Central memory CD4-positive, alpha-beta T cell (primary cell): ENCODE measurements at places on chromosomes 5 and 9.

GRCh38 chr9:38428062-38428461 is 3.8 kb upstream of the IGFBPL1 start:
- DNase-seq = no peak

GRCh38 chr5:91281401-91281800 is 101.7 kb downstream of the ARRDC3 start:
- DNase-seq = no peak

- DNase-seq = no peak
Observed at GRCh38 chr5:131679911-131680310, 44.9 kb upstream of the RAPGEF6 start.

DNA sequence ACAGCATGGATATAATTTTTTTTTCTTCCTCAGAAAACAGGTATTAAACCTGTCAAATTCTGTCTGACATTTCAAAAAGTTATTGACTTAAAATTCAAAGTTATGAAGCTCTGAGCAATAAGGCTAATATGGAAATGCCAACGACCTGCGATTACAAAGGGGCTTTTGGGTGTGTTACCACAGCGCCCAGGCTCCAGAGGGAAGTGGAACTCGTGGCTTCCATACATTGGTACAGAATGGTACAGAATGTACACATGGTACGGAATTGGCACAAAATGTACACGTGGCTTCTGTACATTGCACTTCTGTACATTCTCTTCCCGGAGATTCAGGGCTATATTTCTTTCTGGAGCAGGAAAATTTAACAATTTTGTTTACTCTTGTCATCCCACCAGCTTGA is 225.1 kb upstream of the TBCA start:
- no peak for DNase-seq

DNA sequence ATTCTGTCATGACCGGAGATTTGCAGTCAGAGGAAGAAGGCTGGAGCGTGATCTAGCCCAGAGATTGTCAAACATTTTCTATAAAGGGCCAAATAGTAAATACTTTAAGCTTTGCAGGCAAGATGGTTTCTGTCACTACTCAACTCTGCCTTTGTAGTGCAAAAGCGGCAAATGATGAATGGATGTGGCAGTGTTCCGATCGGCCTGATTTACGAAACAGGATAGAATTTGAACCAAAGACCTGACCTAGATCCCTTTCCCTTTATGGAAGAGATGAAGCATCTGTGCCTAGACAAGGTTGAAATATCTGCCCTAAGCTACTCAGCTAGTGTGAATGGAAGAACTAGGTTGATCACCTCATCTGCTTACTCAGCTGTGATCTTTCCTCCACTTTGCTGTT is 209.5 kb downstream of the YTHDC2 start:
- no peak for DNase-seq

- DNase-seq = no peak
Observed at GRCh38 chr5:14995229-14995628, 123.7 kb upstream of the ANKH start.

DNA sequence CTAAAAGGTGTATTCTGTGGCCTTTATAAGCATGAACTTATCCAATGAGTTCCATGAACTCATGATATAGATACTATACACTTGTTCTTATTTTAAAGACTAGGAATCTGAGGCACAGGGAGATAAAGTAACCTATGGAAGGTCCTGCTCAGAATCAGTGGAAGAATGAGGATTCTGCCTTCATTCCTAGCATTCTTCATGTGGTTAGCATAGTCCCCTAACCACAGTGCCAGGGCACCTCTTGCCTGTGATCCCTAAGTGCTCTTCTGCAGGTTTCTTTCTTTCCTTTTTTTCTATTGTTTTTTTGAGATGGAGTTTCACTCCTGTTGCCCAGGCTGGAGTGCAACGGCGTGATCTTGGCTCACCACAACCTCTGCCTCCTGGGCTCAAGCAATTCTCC is 174.1 kb downstream of the C9orf152 start:
- DNase-seq = no peak

- DNase-seq = no peak
Observed at GRCh38 chr5:74822288-74822687, 43.9 kb downstream of the FAM169A start.

GRCh38 chr9:126459965-126460843 is 133.6 kb downstream of the MVB12B start:
- no peak for DNase-seq

DNA sequence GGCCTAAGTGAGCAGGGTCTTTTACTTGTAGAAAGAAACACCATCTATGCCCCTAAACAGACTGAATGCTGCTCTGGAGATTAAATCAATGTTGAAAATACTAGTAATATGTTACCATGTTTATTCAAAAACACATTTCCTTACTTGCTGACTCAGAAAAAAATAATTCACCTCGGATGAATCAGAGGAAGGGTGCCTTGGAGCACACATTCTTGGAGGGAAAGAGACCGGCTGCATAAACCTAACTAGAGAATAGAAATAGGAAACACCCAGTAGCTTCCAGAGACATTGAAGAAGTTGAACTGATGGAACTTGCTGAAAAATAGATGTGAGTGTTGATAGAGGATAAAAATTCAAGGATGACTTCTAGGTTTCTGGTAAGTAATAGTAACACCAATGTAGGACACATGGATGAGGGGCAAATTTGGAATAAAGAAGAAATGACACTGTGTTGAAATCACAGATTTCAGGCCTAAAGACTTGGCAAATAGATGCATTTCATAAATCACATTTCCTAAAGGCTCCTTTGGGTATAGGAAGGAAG is 76.9 kb upstream of the MINAR2 start:
- no peak for DNase-seq

GRCh38 chr9:26346942-26347477 is 545.6 kb downstream of the CAAP1 start:
- no peak for DNase-seq
